ENCODE measurements at places on chromosomes 2 and 18. TPM values are rescaled to one million over a fixed set of nuclear protein-coding genes. Genes with fewer than 3 reads are reported as not detected.
A peak's percentile ranks its signal among the peaks of the same experiment; 100 is the strongest.

DNA sequence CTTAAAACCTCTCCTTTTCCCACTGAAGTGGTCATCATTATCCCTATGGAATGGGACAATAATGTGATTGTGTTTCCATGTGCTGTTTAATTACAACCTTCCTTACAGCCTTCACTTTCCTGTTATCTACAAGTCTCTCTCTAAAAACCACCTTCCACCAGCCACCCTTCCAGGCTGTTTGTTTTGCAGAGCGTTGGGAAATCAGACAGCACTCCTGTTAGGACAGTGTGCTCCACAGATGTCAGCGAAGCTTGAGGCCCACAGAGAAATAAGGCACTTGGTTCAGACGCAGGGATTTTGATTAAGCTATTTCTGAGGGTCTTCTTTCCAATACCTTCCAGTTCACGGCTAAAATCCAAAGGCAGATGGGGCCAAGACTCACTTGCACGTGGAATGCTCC lies 32.3 kb upstream of the ASPRV1 start:
- no peak for DNase-seq
- H3K4me1 ChIP-seq = no peaks in the 10 kb centered on the region

DNA sequence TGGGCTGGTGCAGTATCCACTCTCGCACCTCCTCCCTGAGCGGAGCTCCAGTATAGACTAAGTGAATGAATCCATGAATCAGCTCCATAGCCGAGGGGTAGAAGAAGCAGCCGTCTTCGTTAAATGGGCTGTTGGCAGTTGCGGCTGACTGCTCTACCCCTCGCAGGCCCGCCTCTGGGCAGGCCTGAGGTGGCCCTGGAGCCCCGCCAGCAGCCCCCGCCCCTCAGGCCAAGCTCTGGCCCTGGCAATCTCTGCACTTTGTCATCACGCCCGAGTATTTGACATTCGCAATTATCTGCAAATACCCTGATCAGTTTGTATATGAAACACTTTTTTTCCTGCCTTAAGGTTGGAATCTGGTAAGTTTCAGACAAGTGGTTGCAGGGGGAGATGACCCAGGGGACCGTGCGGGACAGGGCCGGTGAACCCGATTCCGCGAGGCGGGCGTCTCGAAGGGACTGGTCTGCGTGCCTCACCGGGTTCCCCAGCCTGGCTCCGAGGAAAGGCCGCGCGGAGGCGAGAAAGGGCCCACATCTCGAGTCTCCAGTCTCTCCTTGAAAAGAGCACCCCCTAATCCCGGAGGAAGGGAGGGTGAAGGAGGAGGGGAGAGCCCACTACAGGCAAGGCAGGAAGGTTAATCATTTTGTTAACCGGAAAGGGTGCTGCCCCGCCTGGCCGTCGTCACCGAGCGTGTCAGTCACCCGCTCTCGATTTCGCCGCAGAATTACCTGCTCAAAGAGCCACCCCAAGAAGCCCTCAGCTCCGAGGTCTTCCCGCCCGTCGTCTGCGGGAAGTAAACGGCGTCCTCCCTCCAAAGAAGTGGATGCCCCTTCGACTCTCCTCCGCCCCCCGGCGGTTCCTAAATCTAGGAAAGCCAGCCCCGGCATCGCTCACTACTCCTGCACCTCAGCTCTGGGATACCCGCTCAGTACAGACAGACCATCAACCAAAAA lies 11.1 kb upstream of the SATB2 start:
- peak overlapping the region; percentile 58 for H3K4me3 ChIP-seq
- no peaks in the 10 kb centered on the region for H3K36me3 ChIP-seq
- H3K27ac ChIP-seq = peak overlapping the region; percentile 41
- DNase-seq = no peak
- peaks cover 93% of the 10 kb centered on the region for H3K27me3 ChIP-seq

DNA sequence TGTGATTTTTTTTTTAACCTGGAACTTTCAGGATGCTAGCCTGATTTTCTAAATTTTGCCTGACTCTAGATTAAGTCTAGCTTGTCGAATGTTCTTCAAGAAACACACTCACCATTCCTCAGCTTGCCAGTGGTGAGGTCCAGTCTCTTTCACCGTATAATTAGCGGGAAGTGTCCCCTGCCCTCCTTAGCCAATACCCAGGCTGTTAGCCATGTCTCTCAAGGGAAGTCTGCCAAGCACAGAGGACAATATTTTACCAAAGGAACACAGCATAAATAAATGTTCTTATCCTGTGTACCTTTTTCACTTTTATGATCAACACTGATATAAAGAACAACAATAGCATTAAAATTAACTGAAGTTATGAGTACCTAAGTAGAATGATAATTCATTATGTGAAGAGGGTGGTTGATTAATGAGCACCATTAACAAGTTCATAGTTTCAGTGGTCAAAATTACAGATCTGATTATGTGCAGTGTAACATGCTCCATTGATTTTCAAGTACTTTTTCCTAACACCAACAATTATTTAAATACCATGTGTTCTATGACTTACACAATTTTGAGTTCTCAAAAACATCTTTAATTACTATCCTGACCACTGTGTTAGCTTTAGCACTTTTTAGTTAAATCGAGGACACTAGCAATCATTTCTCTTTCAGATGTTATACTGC lies 445.8 kb upstream of the RAB12 start:
- H3K27ac ChIP-seq = no peak overlapping the region
- no peaks in the 10 kb centered on the region for H3K27me3 ChIP-seq
- H3K4me1 ChIP-seq = no peaks in the 10 kb centered on the region
- H3K36me3 ChIP-seq = no peaks in the 10 kb centered on the region
- H3K4me3 ChIP-seq = no peak overlapping the region

GRCh38 chr2:98455494-98455976 lies 10.9 kb downstream of the INPP4A start:
- H3K4me3 ChIP-seq = no peak overlapping the region
- no peaks in the 10 kb centered on the region for H3K27me3 ChIP-seq
- peaks cover 8% of the 10 kb centered on the region for H3K4me1 ChIP-seq
- DNase-seq = no peak

DNA sequence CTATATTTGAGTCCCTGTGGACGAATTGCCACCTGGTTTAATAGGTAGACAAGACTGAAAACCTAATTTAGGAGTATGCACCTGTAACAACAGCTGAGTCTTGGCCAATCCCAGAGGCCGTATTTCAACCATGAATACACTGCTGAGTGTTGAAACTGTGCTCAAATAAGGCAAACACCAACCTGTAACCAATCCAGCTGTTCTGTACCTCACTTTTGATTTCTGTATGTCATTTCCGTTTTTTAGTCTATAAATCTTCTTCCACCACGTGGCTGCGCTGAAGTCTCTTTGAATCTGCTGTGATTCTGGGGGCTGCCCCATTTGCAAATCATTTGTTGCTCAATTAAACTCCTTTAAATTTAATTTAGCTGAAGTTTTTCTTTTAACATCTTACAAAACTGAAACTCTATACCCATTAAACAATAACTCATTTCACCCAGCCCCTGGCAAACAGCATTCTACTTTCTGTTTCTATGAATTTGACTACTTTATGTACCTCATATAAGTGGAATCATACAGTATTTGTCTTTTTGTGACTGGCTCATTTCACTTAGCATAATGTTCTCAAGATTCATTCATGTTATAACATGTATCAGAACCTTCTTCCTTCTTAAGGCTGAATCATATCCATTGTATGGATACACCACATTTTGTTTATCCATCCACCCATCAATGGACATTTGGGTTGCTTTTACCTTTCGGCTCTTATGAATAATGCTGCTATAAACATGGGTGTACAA lies 7.5 kb upstream of the YPEL5 start:
- peaks cover 7% of the 10 kb centered on the region for H3K27me3 ChIP-seq
- H3K27ac ChIP-seq = no peak overlapping the region
- no peak for DNase-seq
- H3K36me3 ChIP-seq = no peaks in the 10 kb centered on the region
- no peak overlapping the region for H3K4me3 ChIP-seq

GRCh38 chr2:71583876-71584275 lies 130.5 kb downstream of the DYSF start:
- H3K4me1 ChIP-seq = peaks cover 1% of the 10 kb centered on the region
- H3K36me3 ChIP-seq = no peaks in the 10 kb centered on the region
- H3K27ac ChIP-seq = no peak overlapping the region
- H3K4me3 ChIP-seq = no peak overlapping the region

DNA sequence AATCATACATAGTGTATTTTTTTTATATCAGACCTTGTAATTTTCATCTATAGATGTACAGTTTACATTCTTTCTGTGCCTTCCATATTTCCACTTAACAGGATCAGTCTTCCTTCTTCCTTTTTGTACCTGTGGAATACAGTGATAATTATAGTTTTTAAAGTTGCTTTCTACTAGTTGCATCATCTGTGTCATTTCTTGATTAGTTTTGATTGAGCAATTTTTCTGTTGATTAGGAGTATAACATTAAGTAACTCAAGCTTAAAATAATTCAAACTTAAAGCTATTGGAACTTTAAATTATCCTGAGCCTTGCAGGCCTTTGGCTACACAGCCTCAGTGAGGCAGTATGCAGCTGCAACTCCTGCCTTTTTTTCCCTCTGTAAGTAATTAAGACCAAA lies 57.4 kb downstream of the NEURL3 start:
- H3K27me3 ChIP-seq = peaks cover 4% of the 10 kb centered on the region
- H3K4me3 ChIP-seq = no peak overlapping the region
- no peak for DNase-seq
- H3K36me3 ChIP-seq = no peaks in the 10 kb centered on the region
- peaks cover 9% of the 10 kb centered on the region for H3K4me1 ChIP-seq
- H3K27ac ChIP-seq = no peak overlapping the region

- no peaks in the 10 kb centered on the region for H3K27me3 ChIP-seq
- H3K4me1 ChIP-seq = peaks cover 3% of the 10 kb centered on the region
- no peak overlapping the region for H3K27ac ChIP-seq
- no peaks in the 10 kb centered on the region for H3K36me3 ChIP-seq
Observed at GRCh38 chr2:223099561-223099960, 47.6 kb downstream of the KCNE4 start.

GRCh38 chr18:29496152-29496680 lies 1319.3 kb upstream of the CDH2 start:
- H3K4me1 ChIP-seq = no peaks in the 10 kb centered on the region
- H3K36me3 ChIP-seq = no peaks in the 10 kb centered on the region
- H3K27me3 ChIP-seq = no peaks in the 10 kb centered on the region
- no peak overlapping the region for H3K4me3 ChIP-seq
- H3K27ac ChIP-seq = no peak overlapping the region
- no peak for DNase-seq

DNA sequence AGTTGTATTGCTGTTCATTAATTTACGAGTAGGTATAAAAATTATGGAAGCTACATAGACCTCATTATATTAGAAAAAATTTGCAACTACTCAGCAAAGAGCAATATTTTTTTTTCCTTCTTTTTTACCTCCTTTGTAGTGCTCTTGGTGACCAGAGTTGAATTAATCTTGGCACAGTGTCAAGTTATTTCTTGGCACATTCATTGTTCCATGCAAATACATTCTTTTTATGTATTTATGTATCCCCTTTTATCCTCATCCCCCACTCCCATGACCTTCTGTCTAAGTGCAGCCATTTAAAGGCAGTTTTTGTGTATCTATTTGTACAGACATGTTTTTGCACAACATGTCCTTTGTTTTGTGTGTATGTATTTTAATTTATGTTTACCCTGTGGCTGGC lies 224.5 kb downstream of the CCDC102B start:
- no peaks in the 10 kb centered on the region for H3K36me3 ChIP-seq
- no peak for DNase-seq
- no peaks in the 10 kb centered on the region for H3K27me3 ChIP-seq
- H3K27ac ChIP-seq = no peak overlapping the region

- no peak for DNase-seq
- peaks cover 1% of the 10 kb centered on the region for H3K36me3 ChIP-seq
- H3K4me1 ChIP-seq = peaks cover 7% of the 10 kb centered on the region
- H3K27me3 ChIP-seq = no peaks in the 10 kb centered on the region
- H3K27ac ChIP-seq = peak overlapping the region; percentile 77
- no peak overlapping the region for H3K4me3 ChIP-seq
Observed at GRCh38 chr2:105862843-105863242, 118.1 kb downstream of the NCK2 start.

DNA sequence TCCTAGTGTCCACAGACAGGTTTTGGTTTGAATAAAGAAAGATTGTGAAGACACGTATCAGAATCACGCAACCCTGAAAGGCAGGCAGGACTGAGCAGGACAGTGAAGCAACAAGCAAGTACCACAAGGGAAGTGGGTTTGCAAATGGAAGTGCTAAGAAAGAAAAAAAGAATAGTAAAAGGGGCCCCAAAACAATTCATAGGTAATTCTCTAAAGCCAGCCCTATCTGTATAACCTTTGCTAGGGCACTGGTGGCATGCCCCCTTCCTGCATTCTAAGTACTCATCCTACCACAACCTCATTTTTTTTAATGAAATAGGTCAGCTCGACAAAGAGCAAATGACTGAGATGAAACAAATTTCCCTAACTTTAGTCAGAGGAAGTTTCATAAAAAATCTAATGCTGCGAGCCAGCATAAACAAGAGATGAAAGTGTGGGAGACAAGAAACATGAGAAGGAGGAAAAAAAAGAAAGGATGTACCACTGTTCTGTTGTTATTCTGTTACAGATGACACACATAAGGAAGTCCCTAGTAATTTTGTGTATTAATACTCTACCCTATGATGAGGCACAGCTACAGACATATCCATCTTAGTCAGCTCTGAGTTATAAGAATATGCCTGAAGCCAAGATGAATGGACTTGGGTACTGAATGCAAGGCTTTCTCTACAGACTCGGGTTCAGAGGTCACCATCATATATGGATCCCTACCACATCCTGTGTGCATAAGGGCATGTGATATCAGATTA lies 32.2 kb downstream of the IKZF2 start:
- H3K27me3 ChIP-seq = no peaks in the 10 kb centered on the region
- H3K27ac ChIP-seq = no peak overlapping the region
- no peak overlapping the region for H3K4me3 ChIP-seq
- no peaks in the 10 kb centered on the region for H3K36me3 ChIP-seq

DNA sequence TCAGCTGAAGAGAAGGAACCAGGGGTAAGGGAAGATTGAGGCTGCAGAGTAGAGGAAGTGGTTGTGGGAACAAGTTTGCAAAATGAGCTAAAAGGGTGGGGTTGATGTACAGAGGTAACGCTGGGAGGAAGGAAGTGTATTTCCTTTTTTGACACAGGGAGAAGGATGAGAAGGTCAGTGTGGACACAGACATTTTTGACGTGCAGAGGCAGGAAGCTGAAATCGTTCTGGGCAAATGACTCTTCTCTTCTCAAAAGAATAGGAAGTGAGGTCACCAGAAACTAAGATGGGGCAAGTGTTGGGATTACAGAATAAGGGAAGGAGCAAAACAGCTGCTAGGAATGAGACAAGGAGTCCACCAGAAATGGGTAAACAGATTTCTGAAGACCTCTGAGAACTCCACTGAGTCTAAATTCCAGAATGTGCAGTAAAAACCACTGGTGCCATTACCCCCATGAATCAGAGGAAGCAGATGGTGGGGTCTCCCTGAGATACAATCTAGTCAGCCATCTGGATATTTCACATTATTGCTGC lies 20.0 kb upstream of the RNF149 start:
- DNase-seq = no peak
- H3K4me1 ChIP-seq = peaks cover 17% of the 10 kb centered on the region
- H3K4me3 ChIP-seq = no peak overlapping the region
- no peak overlapping the region for H3K27ac ChIP-seq

Gene ZNF519
- total RNA-seq = 27.4 TPM

Gene IL1B
- total RNA-seq = not detected

Gene SRD5A2
- not detected for total RNA-seq
